ENCODE measurements at places on chromosomes 1 and 21. TPM values are rescaled to one million over a fixed set of nuclear protein-coding genes. Genes with fewer than 3 reads are reported as not detected.

GRCh38 chr1:201241736-201242135, 41.6 kb upstream of the PKP1 start:
- DNase-seq: no peak

Gene PPIAL4G
- not detected for total RNA-seq

Gene CD1B
- not detected for total RNA-seq

DNA sequence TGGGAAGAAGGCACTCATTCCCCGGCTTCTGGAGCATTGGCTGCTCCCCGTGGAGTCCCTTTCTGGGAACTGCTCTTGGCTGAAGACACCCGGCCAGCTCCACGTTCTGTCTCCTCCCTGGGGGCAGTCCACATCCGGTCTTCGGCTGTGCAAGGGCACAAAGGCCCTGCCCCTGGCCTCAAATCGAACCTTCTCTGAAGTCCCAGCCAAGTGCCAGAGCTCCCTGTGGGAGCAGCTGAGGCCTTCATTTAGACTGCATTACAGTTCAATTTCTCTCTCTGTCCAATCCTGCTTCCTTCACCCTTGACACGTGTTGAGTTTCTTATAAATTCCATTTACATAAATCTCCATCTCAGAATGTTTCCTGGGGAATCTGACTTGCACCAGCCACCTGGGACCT, 132.9 kb upstream of the POU3F1 start:
- DNase-seq: no peak

Gene IVL
- total RNA-seq: 0.06 TPM

Gene DCDC2B
- total RNA-seq: not detected
